ENCODE measurements at places on chromosomes 13 and 19.

DNA sequence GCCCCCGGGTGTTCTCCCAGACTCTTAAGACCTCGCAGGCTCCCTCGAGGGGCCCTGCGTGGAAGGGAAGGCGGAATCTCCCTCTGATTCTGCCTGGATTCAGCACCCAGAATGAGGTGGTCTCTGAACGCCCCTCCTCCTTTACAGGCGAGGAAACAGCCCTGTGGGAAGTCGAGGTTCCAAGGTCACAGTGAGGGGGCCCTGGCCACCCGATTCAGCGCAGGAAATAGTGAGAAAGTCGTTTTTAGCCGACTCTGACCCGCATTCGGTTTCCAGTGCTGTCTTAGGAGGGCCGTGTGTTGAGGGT is 1.1 kb downstream of the BSG start:
- DNase-seq: no peak

- DNase-seq: no peak
Observed at GRCh38 chr13:91804724-91805123, 406.3 kb downstream of the GPC5 start.

DNA sequence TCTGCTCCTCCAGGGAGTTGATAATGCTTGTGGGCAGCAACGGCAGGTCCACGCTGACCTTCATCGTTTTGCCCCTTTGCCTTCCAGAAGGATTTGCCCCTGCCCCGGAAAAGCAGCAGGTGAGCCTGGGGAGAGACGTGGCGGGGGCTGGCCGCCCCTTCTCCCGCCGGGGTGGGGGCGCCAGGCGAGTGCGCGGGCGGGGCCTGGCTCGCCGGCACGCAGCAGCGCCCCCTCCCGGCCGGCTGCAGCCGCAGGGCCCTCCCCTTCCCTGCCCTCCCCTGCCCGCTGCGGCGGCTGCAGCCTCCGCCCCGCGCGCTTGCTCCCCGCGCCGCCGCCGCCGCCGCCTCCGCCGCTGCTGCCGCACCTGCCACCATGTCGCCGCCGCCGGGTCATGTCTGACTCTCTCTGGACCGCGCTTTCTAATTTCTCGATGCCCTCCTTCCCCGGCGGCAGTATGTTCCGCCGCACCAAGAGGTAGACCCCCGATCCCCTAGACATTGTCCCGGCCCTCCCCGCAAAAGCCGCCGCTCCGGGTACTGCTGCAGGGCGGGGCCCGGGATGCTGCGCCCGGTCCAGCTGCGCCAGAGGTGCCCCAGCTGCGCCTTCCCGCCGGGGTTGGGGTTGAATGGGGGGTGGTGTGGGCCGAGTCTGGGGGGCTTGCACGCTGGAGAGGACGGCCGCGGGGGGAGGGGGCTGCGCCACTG is at the start of gene MAST1:
MAST1 (plus strand) TSS at position 334 of the 704 bp plus-strand sequence; CDS start at position 392, 58 bp downstream.
- no peak for DNase-seq

GRCh38 chr13:96053003-96053703 is at the start of gene UGGT2:
Gene UGGT2, minus strand, starts transcription at chr13:96053401. Its CDS starts 89 bp downstream, at chr13:96053312.
- peak; percentile 96 for DNase-seq

GRCh38 chr13:99990126-99990977 is 8.8 kb downstream of the ZIC2 start:
- DNase-seq: peak; percentile 37
